ENCODE measurements at places on chromosomes 1 and 21.

GRCh38 chr1:92306020-92306419 is 7.2 kb downstream of the RPAP2 start:
- DNase-seq = no peak

GRCh38 chr1:44086692-44087474 is 31.7 kb upstream of the KLF17 start:
- DNase-seq = no peak

- DNase-seq = no peak
Observed at GRCh38 chr1:228902781-228903433, 167.6 kb downstream of the RHOU start.

GRCh38 chr1:183461350-183461749 is 10.9 kb upstream of the SMG7 start:
- no peak for DNase-seq

GRCh38 chr1:112852934-112853333 is 103.1 kb downstream of the SLC16A1 start:
- DNase-seq = no peak

DNA sequence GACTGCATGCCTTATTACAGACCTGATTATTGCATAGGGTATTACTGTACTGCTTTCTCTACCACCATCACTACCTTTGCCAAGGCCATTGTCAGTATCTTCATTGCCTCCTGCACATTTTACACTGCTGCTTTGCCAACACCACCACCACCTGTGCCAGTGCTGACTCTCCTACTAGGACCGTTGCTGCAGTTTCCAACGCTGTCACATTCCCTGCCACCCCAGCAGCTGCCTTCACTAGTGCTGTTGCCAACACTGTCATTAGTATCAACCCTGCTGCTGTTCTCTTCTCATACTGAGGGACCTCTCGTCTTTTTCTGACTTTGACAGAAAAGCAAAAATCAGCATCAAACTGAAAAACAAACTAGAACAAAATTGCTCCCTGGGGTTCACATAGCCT is 394.9 kb upstream of the B3GALT2 start:
- DNase-seq = no peak

All from GM18507 (cell line).